Central memory CD8-positive, alpha-beta T cell (primary cell): ENCODE measurements at places on chromosomes 11 and 22.

DNA sequence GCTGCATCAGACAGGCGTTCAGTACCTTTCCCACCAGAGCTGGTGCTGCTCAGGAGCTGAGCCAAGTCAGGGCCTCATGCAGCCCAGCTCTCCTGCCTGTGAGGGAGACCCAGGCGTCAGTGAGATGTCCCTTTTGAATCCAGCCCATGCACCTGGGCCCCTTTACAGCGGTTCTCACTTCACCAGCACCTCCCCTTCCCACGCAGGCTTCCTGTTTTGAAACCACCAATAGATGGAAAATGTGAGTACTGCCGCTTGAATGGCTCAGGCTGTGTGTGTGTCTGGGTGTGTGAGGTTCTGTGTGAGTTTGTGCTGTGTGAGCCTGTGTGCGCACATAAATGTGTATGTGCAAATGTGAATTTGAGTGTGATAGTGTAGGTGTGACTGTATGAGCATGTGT, 88.4 kb downstream of the UBASH3B start:
- DNase-seq, result peak; percentile 24

DNA sequence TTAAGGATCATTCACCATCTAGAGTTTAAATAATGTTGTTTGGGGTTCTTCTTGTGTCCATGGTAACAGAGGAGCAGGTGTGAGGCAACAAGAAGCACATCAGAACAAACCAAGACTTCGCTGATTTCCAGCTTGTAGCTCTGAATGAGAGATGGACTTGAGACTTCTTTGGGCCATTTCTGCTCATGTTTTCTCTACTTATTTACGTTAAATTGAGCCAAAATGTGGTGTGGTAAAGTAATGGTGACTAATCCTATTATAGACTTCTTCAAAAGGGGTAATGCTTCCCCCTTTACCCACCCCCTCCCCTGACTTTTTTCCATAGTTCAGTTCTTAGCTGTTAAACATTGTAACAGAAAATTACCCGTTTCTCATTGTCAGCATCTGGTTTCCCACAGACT, 65.2 kb downstream of the CSTPP1 start:
- no peak for DNase-seq

- no peak for DNase-seq
These were observed 119.6 kb upstream of the BLID start for GRCh38 chr11:122235615-122236014.

- DNase-seq, result no peak
These were observed 60.6 kb downstream of the PLEKHA7 start for GRCh38 chr11:16953663-16954062.

GRCh38 chr11:36160091-36160490, 129.1 kb downstream of the COMMD9 start:
- no peak for DNase-seq

DNA sequence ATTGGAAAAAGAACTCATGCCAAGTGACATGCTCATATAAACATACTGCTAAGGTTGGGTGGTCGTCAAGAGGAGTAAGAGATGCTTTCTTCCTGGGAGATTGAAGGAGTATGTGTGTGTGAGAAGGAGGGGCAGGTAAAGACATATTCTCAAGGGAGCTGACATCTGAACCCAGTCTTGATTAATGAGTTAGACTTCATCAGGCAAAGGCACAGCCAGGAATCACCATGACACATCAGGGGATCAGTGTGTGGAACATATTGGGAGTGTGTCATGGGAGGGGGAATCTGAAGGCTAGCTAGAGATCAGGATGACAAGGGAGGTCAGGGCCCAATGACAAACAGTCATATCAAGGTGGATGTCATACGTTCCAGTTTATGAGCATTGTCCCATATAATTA, 14.9 kb downstream of the CNTF start:
- no peak for DNase-seq

GRCh38 chr11:112318184-112318591, 57.5 kb upstream of the PLET1 start:
- DNase-seq, result no peak

DNA sequence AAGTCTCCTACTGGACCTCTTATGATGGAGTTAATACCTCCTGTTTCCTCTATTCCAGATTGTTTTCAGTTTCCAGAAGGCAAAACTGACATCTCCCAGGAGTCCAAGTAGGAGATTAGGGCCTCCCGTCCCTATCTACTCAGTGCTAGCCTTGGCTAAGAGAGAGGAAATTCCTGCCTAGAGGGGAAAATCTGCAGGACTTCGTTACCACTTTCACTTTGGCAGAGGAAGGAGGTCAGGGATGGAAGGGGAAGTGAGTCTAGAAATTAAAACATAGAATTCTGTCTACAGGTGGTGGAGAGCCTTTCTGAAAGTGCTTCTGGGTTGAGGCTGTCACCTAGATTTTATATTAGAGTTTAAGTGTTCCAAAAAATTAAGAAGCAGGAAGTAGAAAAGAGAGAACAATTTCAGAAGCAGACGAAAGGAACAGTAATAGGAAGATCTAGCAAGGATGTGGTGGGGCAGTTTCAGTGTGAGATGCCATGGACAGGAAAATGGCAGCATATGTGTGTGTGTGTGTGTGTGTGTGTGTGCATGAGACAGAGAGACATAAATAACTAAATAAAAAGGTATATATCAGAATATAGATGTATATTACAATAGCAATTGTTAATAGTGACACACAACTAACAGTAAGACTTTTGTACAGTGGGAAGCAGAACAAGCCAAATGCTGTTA, 2.4 kb upstream of the TRIM68 start:
- DNase-seq, result no peak

GRCh38 chr22:23533328-23533762, 46.7 kb downstream of the IGLL1 start:
- DNase-seq, result no peak

DNA sequence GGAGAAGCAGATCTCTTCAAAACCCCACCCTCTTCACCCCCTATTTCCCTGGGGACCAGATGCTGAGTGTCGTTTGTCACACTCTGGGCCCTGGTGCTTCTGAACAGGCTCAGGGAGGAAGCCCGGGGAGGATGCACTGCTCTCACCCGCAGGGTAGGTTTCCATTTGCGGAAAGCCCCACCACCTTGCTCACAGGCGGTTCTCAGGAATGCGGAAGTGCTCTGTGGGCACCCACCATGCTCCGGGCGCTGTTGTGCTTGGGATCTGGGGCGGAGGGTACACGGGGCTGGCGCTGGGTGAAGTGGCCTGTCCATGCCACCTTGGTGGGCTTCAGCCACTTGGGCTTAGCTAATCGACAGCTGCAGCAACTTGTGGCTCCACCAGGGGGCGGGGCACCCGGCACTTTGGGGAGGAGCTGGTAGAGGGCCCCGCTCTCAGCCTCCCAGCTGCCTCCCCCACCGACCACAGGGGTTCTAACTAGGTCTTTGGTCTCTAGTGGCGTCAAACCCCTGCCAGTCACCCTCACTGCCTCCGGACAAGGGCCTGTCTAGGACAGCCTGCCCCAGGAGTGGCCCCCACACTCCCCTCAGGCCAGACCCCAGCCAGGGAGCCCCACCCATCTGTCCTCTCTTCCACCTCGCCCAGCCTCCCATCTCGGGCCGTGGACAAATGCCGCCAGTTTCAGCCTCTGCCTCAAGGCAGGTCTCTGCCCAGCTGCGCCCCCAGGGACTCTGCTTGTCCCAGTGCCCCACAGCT, 7.4 kb downstream of the NDUFV1 start:
- DNase-seq, result peak; percentile 73

DNA sequence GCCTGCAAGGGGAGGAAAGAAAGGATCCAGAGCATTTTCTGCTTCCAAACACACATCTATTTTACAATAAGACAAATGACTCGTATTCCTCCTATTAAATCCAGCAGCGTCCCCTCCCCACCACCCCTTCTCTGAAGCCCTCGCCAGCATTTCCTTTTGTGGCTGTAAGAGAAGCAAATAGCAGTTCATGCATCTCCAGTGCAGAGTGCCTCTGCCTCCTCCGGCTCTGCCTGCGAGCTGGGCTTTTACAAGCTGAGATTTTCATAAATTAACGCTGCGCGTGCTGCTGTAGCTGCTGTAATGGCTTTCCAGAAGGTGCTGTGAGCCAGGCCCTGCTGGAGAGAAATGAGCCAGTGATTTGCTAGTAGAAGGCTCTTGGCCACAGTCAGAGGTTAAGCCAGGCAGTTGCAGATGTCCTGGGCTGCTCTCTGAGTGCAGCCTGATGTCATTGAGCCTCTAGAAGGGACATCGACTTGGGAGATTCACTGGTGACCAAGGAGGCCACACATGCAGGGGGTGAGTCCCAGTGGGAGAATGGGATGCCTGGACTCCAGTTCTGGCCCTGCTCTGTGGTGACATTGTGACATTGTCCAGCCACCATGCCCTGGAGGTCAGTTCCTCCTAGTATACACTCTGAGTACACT, 134.5 kb upstream of the NAV2 start:
- no peak for DNase-seq

- DNase-seq, result no peak
These were observed 67.4 kb downstream of the ZBTB44 start for GRCh38 chr11:130247319-130247718.

GRCh38 chr11:76604626-76605241, 65.8 kb downstream of the LRRC32 start:
- DNase-seq, result no peak

- no peak for DNase-seq
These were observed 512.3 kb upstream of the RAG2 start for GRCh38 chr11:37110385-37110784.

- no peak for DNase-seq
These were observed 11.5 kb downstream of the RELT start for GRCh38 chr11:73387594-73388264.

DNA sequence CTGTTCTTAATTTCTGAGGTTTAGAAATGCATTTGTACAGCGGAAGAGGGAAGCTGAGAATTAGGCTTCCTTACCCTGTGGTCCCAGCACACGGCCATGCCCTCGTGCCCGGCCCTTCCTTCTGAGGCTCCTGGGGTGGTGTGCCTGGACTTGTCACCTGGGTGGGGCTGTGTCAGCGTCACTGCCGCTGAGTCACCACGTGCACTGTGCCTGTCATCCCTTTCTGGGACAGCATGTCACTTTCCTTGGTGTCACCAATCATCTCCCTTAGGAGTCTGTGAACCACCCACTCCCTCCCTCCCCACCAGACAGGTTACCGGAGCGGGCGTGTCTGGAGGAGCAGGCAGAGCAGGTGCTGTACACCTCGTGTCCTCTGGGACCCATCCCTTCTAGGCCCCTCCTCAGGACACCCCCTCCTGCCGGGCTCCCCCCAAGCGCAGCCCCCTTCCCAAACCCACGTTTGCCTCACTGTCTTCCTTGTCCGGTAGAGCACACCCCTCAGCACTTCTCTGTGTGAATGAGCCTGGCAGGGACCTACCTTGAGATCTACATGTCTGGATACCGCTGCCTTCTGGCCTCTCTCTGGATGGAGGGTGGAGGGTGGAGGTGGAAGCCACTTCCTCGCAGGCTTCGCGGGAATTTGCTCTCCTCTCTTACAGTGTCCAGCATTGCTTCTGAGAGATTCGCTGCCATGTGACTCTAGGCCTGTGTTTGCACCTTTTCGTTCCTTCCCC, 367.6 kb downstream of the TBC1D22A start:
- no peak for DNase-seq

- no peak for DNase-seq
These were observed 62.5 kb downstream of the SYTL2 start for GRCh38 chr11:85748455-85748891.

DNA sequence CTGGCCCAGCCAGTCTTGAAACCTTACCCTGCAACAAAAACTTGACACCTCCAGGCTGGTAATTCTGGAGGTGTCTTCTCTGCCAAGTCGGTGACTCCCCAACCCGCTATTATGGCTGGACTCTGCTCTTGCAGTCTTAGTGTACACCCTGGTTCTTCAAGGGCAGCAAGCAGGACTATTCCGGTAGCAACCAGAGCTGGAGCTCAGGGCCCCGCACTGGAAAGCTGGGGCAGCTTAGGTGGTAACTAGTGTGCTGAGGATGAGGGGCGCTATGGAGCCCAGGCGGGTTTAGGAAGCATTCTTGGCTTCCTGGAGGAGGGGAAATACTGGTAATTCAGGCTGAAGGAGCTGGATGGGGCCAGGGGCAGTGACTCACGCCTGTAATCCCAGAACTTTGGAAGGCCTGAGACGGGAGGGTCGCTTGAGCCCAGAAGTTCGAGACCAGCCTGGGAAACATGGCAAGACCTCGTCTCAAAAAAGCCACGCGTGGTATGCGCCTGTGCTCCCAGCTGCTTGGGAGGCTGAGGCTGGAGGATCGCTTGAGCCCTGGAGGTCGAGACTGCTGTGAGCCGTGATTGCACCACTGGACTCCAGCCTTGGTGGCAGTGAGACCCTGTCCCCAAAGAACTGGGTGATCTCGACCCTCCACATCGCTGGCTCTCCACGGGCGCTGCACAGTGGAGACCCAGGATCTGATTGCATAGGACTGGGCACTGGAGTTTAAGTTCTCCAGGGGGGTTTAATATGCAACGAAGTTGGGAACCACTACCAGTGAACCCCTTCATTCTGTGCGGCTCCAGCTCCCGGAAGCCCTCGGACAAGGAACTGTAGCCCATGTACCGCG, 10.6 kb upstream of the AIFM3 start:
- no peak for DNase-seq

- DNase-seq, result no peak
These were observed 104.6 kb upstream of the SORL1-AS1 start for GRCh38 chr11:121557348-121557747.

GRCh38 chr11:134753771-134754520, 341.9 kb upstream of the B3GAT1 start:
- peak; percentile 7 for DNase-seq

DNA sequence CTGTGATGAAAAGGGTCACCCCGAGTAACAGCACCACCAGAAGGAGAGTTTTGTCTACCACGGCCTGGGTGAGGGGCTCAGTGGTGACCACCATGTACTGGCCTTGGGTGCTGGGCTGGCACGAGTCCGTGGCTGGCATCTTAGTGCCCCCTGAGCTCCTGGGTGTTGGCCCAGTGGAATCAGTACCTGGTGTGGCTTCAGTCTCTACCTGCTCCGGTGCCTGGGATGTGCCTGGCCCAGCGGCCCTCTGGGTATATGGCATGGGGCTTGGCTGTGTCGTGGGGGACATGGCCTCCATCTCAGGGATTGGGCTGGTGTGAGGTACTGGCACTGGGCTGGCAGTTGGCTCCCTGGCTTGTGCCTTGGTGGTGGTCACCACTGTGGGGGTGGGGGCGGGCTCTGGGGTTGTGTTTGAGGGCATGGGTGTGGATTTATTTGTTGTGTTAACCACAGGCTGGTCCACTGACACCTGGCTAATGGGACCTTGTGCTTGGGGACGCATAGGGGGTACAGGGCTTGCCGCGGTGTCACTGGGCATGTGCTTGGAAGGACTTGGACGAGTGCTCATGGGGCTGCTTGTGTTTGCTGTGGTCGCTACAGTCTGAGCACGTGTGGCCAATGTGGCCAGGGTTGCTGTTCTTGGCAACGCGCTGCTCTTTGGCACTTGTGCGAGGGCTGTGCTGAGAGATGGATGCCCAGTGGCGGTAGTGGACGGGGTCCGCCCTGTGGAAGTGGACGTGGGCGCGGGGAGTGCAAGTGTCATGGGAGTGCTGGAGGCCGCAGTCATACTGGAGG, 9.8 kb downstream of the C11orf24 start:
- no peak for DNase-seq

DNA sequence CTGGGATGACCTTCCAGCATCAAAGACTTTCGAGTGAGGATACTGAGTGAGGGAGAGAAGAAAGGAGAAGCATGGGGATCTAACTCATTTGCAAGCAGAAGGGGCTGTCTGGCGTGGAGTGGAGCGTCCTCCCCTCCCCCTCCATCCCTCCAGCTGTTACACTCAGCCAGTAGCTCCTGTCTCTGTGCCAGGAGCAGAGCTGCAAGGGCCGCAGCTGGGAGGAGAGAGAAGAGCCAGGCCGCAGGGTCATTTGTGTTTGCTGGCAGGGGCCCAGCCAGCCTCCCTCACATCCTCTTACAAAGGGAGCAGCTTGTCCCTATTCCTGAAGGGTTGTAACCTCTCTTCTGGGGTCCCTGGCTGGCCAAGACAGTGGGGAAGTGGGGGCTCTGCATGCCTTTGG, 57.9 kb downstream of the NECTIN1 start:
- no peak for DNase-seq
